Activated T-helper 17 cell treated with anti-CD3 and anti-CD28 coated beads, Interleukin-2, amount 50 U/mL, for 72 hours (primary cell): ENCODE measurements at places on chromosomes 13 and 19. TPM values are rescaled to one million over a fixed set of nuclear protein-coding genes. Genes with fewer than 3 reads are reported as not detected.

DNA sequence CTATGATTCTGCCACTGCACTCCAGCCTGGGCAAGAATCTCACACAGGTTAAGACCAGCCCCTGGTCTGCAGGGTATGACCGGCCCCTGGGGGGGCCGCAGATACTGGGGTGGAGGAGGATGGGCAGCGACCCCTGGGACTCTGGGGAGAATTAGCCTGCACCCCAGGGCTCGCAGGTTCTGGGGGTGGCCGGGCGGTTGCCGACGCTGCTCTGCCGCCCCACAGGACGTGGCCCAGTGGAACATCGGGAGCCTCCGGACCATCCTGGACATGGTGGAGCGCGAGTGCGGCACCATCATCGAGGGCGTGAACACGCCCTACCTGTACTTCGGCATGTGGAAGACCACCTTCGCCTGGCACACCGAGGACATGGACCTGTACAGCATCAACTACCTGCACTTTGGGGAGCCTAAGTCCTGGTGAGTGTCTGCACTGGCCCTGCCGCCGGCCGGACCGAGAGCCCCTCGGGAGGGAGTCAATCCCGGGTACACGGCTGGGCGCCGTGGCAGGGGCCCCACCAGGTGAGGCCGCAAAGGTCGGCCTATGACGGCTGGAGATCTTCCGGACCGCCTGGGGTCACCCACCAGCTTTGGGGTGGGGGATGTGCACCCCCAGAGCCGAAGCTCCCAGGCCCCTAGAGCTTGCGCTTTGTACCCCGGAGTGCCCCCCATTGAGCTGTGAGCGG is 78.5 kb downstream of the KDM4B start:
- no peak for ATAC-seq

The FCER2 gene
- total RNA-seq = 0.65 TPM

DNA sequence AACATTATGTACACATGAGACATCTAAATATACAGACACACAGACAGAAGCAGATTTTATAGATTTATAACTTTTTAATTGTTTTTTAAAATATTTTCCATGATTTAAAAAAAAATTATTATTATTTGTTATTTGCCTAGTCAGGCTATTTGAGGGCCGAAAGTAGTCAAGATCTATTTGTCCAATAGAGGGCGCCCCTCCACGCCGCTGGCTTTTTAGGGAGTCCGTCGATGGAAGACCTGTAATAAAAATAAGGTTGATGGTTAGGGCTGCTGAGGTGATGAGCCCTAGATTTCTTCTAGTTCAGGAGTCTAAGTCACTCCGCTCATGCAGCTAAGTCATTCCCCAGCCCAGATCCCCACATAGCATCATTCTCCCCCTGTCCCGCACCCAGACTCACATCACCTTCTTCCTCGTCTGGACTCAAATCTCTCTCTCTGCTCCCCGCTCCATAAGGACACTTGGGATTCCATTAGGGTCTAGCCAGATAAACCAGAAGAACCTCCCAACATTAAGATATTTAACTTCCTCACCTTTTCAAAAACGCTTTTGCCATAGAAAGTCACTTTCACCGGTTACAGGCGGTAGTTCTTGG is 33.9 kb upstream of the CEACAM21 start:
- ATAC-seq = peak; percentile 16

The ZNF667 gene
- not detected for total RNA-seq

DNA sequence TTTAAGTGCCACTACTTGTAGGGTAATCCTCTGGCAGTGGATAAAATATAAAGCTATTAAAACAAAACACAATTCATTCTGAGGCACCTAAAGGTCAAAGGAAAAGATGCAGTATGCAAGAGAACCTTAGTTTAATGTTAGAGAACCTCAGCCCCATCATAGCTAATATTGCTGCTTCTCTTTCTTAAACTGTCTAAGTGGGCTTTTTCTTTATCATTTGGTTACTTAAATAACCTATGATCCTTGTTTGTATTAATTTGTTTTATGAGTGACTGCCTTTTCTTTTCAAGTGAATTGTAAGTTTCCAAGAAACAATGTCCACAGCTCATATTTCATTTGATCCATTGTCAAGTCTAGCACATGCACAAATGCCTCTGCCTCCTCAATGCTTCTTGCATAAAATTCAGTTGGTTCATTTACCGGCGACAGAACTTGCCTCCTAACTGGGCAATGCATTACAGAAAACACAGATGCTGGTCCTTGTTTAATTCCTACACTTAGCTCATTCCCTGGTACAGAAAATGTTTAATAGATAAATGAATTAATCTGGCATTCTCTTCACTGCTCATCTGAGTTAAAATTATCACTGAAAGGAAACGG is 1049.8 kb downstream of the OLFM4 start:
- ATAC-seq = no peak

DNA sequence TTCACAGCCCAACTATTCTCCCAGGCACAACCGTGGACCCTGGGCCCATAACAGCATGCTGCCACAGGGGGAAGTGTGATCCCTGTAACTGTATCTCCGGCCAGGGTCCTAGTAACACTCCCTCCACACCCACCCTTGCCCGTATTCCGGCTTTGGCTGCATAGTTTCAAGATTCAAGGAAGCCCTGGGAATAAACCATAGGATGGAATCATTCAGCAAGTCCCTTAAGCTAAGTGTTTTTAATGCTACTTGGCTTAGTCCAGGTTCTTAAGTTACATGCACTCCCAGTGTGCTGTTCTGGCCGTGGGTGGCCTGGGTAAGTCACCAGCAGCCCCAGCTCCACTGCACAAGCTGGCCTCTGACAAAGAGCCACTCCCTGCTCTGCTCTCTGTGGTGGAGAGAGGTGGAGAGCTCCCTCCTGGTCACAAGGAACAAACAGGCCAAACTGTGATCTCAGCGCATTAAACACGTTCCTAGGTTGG is 532.4 kb upstream of the SGCG start:
- ATAC-seq = no peak

GRCh38 chr13:19185865-19186645 is 4.4 kb upstream of the TUBA3C start:
- ATAC-seq = peak; percentile 38

DNA sequence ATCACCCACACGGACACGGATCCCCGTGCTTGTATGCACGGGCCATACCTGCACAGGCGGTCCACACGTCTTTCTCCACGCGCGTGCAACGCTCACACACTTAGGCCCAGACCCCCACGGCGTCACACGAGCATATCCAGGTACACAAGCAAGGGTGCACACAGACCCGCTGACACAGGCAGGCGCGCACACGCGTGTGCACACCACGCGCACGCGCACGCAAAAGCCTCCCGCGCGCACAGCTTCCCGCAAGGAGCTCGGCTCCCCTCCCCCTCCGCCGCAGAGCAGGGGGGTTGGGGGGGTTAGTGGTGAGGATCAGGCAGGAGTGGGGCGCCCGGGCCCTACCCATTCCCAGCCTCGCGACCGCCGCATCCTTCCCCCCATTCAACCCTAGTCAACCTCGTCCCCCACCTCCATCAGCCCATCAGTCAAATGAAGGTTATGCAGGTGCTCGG is 407 bp downstream of the RAB3A start:
- ATAC-seq = peak; percentile 3

The CEACAM1 gene
- total RNA-seq = 20.5 TPM

The CATSPERD gene
- not detected for total RNA-seq

The FBXL12 gene
- total RNA-seq = 23.6 TPM

GRCh38 chr13:37277435-37278144 is 172.1 kb upstream of the CSNK1A1L start:
- ATAC-seq = no peak

DNA sequence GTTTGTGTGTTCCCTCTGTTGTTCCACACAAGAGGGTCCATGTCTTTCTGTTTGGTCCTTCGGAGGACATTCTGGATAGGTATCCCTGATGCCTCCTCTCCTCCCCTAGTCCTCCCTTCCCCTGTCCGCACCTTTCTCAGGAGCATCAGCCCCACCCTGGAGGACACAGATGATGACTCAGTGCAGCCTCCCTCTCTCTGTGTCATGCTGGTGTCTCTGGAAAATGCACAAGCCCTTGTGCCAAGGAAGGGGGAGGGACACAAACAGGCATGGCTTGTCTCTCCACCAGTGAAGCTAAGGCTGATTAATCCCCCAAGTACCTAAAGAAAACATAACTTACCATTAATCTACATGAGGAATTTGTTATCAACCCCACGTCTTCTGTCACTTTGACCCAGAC is 16.2 kb upstream of the TNFRSF19 start:
- ATAC-seq = no peak

The TNNT1 gene
- not detected for total RNA-seq

- ATAC-seq = no peak
Observed at GRCh38 chr19:16363133-16363851, 38.7 kb downstream of the KLF2 start.

The PDCD5 gene
- 138 TPM for total RNA-seq

DNA sequence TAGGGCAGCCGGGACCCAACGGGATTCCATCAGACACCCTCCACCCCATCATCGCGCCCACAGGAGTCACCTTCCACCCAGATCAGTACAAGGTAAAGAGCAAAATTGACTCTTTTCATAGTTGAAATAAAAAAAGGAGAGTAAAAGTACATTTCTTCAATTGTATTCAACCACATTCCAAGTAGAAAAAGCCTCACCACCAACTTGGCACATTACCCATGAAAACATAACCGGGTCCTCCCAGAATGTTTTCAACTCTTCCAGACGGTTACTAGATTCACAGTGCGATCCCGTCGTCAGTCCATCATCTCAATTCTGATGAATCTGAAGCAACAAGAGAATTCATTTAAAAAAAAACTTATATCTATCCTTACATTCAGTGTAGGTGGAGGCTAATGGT is 125.2 kb downstream of the RAB20 start:
- no peak for ATAC-seq

DNA sequence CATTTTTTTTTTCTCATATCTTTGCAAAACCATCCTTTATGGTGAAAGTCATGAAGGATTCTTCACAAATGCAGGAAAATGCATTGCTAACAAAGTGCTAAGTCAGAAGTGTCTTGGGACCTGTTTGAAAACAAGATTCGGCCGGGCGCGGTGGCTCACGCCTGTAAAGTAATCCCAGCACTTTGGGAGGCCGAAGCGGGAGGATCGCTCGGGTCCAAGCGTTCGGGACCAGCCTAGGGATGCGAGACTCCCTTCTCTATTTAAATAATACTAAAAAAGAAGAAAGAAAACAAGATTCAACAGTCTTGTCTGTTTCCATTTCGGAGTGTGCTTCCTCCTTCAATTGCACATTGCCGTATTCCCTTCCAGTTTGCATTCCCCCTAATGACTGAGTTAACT is 819 bp downstream of the EID2B start:
- ATAC-seq = no peak

GRCh38 chr13:104534847-104535246 is 1468.6 kb upstream of the SLC10A2 start:
- ATAC-seq = no peak

- no peak for ATAC-seq
Observed at GRCh38 chr19:5934774-5935472, 20.9 kb downstream of the CAPS start.

GRCh38 chr19:33545217-33545981 is 23.8 kb upstream of the PEPD start:
- no peak for ATAC-seq
